ENCODE measurements at places on chromosomes 13 and 19.

GRCh38 chr19:54136086-54136863 lies 1.3 kb upstream of the CNOT3 start:
- peak; percentile 20 for DNase-seq

GRCh38 chr19:3243819-3244700 lies 19.6 kb downstream of the CELF5 start:
- peak; percentile 66 for DNase-seq

- no peak for DNase-seq
Observed at GRCh38 chr19:50000038-50000840, 24.9 kb downstream of the VRK3 start.

GRCh38 chr13:40999416-40999815 lies 19.7 kb downstream of the ELF1 start:
- no peak for DNase-seq

DNA sequence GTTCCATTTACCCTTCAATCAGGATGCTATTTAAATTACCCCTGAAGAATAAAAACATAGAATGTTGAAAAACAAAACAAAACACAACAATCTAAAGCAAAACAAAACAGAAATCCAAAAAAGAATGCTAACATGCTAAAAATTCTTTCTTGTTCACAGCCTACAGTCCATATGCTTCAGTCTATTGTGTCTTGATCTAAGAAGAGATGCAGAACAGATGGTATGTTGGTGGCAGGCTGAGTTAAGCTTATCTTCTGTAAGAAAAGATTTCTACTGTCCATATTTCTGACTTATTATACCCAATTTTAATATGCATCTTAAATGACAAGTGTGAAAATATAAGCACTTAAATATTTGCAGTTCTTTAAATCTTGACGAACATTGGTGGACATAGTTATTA lies 356.1 kb upstream of the SLITRK1 start:
- DNase-seq: no peak

DNA sequence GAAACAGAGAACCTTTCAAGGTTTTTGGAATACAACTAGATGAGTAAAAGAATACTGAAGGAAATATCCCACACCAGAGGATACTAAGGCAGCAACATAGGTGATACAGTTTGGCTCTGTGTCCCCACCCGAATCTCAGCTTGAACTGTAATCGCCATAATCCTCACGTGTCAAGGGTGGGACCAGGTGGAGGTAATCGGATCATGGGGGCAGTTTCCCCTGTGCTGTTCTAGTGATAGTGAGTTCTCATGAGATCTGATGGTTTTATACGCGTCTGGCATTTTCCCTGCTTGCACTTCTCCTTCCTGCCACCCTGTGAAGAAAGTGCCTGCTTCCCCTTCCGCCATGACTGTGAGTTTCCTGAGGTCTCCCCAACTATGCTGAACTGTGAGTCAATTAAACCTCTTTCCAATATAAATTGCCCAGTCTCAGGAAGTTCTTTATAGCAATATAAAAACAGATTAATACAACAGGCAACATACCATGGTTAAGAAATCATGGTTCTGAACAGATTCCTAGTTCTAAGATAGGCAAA lies 97.0 kb downstream of the ABCC4 start:
- no peak for DNase-seq

DNA sequence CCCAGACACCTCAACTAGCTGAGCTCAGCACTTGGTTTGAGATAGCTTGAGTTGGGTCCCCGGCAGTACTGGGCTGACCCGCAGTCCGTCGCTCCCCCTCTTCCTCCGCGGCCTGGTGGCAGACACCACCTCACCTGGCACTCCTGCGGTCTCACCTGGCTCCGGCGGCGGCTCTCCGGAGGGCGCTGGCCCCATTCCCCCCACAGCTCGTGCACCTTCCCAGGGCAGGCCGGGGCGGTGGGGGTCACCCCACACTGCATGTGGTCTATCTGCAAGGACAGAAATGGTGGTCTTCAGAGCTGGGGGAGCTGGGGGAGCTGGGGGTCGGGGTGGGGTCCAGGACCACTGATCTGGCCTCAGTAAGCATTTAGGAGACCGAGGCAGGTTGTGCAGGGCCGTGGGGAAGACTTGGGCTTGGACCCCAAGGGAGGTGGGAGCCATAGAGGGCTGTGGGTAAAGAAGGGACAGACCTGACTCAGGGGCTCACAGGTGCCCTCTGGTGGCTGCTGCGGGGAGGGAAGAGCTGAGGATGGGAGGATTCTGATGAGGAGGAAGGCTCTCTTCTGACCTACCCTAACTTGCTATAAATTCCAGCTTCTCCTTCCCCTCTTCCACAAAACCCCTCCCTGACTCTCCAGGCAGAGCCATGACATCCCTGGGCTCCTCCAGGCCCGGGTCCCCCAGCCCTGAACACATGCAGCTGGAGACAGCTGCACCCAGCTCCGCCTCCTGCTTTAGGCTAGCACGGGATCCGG lies 6.7 kb upstream of the PLIN4 start:
- DNase-seq: peak; percentile 85

DNA sequence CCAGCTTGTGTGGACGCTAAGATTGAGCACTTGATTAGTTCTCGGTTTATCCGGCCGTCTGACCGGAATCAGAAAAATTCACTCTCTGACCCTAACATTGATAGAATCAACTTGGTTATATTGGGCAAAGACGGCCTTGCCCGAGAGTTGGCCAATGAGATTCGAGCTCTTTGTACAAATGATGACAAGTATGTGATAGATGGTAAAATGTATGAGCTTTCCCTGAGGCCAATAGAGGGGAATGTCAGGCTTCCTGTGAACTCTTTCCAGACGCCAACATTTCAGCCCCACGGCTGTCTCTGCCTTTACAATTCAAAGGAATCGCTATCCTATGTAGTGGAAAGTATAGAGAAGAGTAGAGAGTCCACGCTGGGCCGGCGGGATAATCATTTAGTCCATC lies 59.6 kb downstream of the ARHGAP35 start:
- no peak for DNase-seq

GRCh38 chr13:111610879-111611278 lies 290.4 kb downstream of the TEX29 start:
- DNase-seq: no peak

DNA sequence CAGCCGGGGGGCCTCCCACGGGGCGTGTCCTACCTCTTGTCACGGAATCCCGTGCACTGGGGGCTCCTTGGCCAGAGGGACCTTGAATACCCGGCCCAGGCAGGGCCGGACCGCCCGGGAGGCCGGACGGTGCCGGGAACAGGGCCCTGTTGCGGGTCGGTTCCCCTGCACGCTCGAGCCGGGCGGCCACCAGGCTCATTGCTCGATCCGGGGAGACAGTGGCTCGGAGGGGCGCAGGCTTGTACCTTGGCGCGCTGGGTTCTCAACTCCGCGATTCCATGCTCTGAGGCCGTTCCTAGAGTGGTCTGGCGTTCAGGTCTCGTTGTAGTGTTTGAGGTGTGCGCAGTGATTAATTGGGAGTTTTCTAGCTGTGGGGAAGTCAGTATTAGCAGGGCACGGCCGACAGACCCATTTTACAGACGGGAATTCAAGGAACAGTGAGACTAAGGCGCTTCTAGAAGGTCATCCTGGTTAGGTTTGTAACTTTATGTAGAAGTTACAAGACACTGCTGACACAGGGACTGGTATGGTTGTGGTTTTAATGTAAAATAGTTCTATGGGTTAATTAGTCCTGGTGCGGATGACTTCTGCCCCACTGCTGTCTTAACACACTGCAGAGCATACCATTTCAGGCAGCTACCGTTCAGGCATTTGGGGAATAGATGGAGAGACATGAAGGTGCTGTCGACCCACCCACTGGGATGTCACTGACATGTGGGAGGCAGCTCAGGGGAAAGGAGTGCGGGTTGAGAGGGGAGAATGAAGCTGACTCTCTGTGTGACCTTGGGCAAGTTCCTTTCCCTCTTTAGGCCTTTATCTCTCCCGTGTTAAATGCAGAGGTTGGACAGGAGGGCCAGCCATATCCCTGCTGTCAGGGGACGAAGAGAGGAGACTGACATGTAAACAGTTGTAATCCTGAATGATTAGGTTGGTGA lies 592 bp downstream of the CLPTM1 start:
- no peak for DNase-seq

DNA sequence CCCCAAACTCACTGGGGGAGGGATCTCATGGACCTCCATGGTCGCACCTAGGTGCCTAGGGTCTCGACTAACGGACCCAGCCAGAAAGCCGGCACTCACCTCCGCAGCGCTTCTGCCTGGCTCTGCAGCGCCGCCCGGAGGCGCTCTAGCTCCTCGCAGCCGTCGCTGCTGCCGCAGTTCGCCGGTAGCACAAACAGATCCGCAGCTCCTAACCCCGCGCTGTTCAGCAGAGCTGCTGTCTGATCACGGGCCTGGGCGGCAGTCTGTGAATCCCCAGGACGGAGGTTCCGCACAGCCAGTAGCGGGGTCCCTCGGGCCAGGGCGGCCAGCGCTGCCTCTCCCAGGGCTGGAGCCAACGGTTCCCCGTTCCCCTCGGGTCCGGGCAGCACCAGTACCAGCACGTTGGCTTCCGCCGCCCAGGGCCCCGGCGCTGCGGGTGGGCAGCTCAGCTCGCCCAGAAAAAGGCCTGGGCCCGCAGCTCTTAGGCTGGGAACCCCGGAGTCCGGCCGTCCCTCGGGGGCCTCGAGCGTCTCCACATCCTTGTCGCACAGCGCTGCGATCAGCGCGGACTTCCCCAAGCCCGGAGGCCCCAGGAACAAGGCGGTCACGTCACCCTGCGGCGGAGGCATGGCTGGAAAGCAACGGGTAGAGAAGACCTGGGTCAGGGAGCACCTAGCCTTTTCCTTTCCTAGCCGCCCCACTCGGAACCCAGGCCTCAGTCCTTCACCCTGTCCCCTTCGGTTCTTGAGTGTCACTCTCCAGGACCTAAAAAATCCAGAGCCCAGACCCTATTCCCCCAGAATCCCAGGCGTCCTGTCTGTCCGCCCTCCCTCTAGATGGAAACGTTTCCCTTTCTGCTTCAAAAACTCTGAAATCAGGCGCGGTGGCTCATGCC lies 977 bp downstream of the IRGQ start:
- DNase-seq: peak; percentile 78

DNA sequence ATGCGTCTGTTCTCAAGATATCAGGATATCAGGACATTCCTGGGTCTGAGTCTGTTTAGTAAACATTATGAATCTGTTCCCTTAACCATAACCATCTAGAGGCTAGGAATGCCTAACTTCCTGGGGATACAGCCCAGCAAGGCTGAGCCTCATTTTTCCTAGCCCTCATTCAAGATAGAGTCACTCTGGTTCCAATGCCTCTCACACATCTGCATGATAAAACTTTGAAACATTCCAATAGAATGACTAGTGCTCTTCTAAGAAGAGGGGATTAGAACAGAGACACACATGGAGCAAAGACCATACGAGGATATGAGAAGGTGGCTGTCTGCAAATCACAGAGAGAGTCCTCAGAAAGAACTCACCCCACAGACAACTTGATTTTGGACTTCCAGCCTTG lies 20.6 kb upstream of the CABP5 start:
- DNase-seq: no peak

- no peak for DNase-seq
Observed at GRCh38 chr19:35476149-35476548, 14.1 kb downstream of the KRTDAP start.

DNA sequence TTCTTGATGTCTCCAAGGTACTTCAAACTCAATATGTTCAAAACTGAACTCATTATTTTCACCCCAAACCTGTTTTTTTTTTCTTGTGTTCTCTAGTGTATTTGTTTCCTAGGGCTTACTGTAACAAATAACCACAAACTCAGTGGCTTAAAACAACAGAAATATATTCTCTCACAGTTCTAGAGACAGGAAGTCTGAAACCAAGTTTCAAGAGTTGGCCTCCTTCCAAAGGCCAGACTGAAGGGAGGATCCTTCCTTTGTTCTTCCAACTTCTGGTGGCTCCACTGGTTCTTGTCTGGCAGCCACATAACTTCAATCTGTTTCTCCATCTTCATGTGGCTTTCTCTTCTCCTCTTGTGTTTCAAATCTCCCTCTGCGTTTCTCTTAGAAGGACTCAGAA lies 62.0 kb upstream of the PDCD5 start:
- DNase-seq: no peak

DNA sequence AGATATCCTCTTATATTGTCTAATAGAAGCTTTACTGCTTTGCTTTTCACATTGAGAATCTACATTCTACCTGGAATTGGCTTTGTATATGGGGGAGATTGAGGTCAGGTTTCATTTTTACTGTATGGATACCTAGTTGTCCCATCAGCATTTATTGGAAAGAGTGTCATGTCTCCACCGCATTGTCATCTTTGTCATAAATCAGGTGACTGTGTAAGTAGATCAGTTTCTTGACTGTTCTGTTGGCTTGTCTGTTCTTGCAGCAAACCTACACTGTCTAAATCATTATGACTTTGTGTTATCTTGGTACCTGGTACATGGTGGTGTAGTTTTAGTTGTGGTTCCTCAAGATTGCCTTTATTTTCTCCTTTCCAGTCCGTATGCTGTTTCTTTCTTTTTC lies 5.8 kb downstream of the URI1 start:
- DNase-seq: no peak

GRCh38 chr19:40157059-40157458 lies 34.2 kb upstream of the MAP3K10 start:
- DNase-seq: no peak

DNA sequence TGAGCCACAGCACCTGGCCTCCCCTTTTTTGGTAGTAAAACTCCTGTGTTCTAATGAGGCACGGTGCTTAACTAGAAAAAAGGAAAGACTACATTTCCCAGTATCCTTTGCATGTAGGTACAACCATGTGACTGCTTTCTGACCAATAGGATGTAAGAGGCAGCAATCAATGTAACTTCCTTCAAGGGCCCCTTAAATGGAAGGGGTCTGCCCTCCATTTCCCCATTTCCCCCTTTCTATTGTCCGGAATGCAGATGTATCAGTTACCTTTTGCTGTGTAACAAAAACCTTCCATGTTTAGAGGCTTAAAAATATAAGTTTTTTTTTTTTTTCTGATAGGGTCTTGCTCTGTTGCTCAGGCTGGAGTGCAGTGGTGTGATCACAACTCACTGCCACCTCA lies 2.2 kb downstream of the GPR32 start:
- no peak for DNase-seq

GRCh38 chr13:23608701-23609413 lies 38.6 kb downstream of the TNFRSF19 start:
- no peak for DNase-seq

DNA sequence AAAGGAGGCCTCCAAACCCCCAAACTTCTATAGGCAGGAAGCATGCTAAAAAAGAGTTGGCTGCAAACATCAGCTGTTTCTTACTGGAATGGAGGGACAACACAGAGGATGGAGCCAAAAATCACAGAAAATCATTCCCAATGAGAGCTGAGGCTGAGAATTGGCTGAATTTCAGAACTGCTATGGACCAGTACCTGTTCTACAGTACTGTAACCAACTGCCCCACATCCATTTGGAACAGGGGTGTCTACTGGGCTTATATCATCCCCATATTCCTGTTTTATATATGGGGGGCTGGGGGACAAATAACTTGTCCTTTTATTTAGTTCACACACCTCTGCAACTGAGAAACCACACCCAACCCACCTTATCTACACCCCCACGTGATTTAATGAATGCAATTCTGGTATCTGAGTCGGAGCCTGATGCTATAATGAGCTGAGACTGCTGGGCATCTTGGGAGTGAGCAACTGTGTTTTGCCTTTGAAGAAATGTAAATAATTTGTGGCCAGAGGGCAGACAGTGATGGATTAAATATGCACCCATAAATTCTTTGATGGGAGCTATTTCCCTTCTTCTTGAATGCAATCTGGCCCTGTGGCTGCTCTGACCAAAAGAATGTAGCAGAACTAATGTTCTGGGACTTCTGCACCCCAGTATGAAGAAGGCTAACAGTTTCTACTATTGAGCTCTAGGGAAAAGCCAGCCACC lies 82.6 kb downstream of the TBC1D4 start:
- no peak for DNase-seq

All from activated naive CD4-positive, alpha-beta T cell treated with anti-CD3 and anti-CD28 coated beads, Interleukin-2, amount 50 U/mL, for 72 hours (primary cell).